ENCODE measurements at places on chromosomes 4 and X.

DNA sequence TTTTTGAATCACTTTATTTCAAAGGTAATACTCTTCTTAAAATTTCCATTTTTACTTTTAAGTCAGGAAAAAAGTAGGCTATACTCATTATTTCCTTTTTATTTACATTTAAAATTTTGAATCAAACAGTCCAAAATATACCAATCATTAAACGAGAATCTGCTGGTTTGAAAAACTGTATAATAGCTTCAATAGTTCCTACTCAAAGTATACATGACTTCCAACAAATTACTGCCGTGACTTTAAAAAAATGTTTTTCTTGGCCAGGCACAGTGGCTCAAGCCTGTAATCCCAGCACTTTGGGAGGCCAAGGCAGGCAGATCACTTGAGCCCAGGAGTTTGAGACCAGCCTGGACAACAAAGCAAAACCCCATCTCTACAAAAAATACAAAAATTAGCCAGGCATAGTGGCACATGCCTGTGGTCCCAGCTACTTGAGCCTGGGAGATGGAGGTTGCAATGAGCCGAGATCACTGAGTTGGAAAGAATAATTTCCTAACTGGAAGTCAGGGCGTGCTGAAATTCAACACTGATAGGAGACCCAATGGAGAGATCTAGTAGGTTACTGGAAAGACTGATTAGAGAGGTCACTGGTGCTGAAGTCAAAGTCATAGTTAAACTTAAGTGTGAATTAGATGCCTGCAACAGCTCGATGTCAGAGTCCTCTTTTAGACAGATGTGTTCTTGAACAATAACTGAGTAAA is 9.0 kb downstream of the KLHL8 start:
- DNase-seq, result no peak

- no peak for DNase-seq
Measured at GRCh38 chr4:7978489-7978888, 38.8 kb upstream of the AFAP1 start.

DNA sequence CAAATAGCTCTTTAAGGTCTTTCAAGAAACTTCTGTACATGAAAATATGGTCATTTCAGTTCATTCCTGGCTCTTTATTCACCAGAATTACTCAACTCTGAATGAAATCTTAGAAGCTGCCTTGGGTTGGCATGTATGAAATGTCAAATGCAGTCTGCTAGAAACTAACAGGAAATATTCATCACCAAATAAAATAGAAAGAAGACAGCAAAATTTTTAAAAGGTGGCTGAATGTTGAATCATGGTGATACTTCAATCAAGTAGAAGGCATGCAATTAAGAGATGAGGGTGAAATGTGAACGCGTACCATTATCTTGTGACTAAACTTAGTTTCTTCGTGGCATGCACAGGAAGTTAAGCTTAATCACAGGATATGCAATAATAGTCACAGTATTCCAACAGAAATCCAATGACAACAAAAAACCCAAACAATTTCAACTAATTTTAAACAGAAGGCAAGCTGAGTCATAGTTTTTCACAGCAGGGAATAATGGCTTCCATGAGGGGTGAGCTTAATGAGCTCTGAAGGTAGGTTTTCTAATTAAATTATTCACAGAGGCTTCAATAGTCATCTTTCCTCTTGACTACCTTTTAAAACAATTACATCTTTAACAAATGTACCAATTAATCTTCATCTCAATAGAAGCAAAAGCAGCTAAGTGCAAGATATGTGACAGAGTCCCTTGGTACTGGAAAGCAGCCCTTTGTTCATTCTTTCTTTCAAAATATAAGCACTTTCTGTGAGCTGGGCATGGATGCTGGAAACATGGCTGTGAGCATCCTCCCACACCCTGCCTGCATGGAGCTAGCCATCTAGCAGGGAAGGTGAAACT is 44.5 kb downstream of the SCFD2 start:
- no peak for DNase-seq

- DNase-seq, result no peak
Measured at GRCh38 chr4:97144199-97144598, 999.1 kb downstream of the STPG2 start.

DNA sequence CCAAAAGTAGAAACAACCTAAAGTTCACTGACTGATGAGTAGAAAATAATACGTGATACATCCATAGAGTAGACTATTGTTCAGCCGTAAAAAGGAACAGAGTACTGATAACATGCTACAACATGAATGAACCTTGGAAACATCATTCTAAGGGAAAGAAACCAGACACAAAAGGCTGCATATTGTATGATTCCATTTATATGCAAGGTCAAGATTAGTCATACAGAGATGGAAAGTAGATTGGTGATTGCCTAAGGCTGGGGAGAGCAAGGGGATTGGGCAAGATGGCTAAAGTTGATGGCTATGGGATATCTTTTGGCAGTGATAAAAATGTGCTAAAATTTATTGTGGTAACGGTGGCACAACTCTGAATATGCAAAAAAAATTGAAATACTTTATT is 209.1 kb downstream of the RELL1 start:
- no peak for DNase-seq

DNA sequence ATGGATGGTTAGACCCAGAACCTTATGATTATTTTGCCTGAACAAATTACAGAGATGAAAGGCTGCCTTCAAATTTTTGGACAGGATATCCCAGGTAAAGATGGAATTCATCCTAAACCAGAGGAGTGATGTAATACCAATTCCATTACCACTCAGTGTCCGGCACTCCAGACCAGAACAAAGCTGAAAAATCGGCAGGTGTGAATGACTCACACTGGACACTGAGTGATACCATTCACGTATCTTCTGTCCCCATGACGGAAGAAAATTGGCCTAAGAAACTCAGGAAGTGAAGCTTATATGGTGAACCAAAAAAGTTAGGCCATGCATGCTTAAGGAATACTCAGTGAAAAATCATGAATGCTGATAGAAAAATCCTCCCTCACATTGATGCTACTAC is 34.5 kb downstream of the PALLD start:
- no peak for DNase-seq

DNA sequence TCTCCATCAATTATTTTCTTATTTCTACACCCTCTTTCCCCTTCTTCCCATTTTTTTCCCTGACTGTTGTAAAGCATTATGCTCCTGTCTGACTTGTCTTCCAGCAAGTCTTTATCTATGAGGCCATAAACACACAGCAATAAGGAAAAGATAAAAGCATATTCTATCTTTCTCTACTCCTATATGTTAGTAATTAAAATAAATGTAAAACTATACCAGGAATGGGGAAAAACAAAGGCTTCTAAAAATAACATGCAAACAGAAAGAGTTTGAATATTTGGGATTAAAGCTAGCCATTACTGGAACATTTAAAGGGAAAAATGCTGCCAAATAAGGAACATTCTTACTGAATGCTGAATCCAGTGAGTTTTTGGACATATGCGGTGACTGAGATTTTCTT is 471.7 kb upstream of the HS3ST1 start:
- no peak for DNase-seq

- no peak for DNase-seq
Measured at GRCh38 chr4:111650674-111651086, 494.6 kb upstream of the FAM241A start.

GRCh38 chr4:156673483-156673882 is 298.1 kb downstream of the PDGFC start:
- DNase-seq, result no peak

DNA sequence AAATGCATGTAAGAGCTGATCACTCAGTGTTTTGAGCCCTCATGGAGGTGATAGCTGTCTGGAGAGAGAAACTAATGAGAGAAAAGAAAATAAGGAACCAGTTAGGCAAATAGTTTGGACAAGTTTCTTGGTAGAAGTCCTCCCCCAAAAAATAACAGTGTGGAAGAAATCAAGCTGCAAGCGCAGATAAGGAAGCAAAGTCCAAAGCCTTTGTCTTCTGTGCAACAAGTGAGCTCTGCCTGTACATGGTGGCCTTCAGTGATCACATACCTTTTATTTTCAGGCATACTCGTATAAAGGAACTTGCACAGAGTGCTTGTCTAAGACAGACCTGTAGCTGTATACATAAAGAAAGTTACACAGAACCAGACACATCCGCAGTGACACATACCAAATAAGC is 2.5 kb upstream of the UGT2A3 start:
- DNase-seq, result no peak

DNA sequence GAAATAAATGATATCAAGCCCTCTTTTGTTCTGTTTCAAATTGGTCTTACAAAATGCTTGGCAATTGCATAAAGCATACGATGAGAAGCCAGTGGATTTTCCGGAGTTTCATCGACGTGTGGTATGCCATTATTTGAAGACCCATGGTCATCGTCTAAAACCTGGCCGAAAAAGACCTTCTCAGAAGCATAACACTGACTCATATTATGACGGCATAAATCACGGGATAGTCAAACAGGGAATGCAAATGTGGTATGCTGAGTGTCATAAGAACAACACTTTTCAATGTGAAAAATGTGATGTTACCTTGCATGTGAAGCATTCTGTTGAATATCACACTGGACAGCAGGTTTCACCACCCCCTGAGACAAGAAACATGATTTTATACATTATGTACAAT is 695.2 kb downstream of the GRXCR1 start:
- DNase-seq, result no peak

DNA sequence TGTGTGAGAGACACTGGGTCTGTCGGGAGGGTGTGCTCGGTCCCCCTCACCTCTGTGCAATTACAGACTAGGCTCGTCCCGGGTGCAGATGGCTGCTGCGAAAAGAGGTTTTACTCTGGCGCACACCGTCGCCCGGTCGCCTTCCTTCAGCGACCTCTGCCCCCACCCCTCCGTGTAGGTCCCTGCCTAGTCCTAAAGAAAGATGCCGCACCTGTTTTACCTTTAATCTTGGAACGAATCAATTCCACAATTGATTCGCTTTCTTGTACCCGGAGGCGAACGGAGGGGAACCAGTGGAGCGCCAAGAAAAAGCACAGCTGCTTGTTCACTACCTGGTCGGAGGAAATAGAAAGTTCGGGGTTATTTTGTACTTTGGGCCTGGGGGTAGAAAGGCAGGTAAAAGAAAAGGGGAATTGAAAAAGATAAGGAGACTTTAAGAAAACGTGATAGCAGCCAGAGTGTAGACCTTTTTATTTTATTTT is 1.2 kb downstream of the NPNT start:
- DNase-seq, result no peak

DNA sequence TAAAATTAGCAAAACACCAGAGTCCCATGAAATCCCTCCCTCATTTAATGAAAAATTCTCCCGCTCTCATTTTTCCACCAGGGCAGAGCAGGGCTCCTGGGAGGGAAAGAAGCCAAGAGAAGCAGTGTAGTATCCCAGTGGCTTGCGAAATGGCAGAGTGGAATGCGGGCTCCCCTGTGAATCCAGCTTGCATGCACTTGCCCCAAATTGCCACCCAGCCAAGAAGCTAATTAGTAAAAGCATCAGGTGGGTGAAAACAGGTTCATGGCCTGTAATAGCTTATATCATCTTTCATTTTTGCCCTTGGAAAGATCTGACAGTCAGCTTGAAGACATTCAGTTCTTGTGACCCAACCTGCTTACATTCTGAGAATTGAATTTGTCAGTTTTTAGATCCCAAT is 10.1 kb downstream of the AMOT start:
- no peak for DNase-seq

GRCh38 chrX:98962996-98963395 is 1447.1 kb downstream of the PCDH19 start:
- no peak for DNase-seq

DNA sequence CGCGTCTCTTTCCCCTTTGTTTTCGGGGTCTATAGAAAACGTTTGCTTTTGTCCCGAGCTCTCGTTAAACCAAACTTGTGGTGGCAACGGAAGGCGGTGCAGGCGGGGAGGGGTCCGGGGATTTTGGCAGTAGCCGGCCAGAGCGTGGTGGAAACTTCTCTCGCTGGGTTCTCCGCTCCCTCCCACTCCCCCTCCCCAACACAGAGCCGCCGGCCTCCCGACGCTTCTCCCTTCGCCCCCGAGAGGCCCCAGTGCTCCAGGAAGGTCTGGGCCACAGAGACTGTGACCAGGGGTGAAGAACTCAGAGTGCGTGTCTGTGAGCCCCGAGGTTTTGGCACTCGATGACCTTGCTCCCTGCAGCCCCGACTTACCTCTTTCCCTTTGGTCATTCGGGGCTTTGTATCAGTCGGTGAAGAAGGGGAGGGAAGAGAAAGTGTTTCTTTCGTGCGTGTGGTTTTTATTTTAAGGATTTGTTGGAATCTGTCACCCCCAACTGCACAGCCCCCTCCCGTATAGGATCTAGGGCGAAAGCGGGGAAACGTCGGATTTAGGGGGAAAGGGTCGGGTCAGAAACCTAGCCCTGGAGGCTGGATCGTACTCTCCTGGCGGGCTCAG is 9.0 kb upstream of the BCOR start:
- no peak for DNase-seq

- no peak for DNase-seq
Measured at GRCh38 chr4:6194458-6195195, 5.7 kb downstream of the JAKMIP1 start.

DNA sequence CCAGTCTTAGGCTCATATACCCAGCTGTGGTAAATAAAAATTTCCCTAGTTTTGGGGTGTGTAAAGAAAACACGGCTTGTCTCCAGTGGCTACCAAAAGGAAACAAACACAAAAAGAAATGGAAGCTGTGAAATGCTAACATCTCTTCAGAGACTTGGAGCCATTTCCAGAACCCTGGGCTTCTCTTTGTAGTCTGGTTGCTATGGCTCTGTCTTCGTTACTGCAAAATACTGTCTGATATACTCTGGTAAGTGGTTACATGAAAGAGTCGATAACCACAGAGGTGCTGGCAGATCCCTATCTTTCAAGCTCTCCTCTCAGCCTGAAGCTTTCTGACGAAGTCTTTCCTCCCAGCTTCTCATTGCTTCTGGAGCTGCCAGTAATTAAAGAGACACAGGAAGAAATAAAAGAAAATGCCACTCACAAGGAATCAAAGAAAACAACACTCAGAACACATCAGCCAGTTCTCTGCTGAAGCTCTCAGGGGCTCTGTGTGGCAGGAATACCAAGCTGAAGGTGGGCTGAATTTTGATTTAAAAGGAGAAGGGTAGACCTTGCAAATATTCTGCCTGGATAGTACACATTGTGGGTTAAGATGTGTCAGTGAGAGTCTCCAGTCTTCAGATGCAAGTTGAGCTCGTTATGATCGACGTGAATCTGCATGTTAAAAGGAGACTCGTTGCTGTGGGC is 107.6 kb upstream of the FAM9C start:
- no peak for DNase-seq

DNA sequence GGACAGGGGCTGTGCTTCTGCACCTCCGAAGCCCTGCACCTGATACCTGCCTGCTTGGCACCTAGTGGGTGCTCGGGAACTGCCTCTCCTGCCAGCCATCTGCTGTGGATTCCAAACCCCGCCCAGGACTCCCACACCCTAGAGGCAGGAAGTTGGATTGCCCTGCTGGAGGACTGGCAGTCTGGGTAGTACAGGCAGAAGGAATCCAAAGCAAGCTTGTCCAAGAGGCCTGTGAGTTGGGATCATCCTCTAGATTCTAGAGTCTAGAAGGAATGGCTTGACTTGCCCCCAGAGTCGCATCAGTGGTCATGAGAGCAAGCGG is 64.6 kb upstream of the MTM1 start:
- no peak for DNase-seq

DNA sequence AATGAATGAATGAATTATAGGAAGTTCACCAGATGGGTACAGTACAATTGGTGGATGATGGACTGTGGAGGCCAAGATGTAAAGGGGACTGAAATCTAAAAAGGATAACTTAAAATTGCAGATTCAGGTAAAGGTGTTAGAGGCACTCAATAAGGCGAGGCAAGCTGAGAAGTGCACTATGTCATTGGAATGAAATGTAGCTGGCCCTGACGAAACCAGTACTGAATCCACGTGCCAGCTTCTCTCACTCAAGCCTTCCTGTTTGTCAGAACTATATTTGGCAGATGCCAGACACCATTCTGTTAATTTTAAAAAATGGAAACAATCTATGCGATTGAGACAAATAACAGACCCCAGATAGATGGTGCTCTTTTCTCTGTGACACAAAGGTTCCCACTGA is 1039.1 kb upstream of the TENM3 start:
- no peak for DNase-seq
